ENCODE measurements at places on chromosomes 12 and 14.
A peak's percentile ranks its signal among the peaks of the same experiment; 100 is the strongest.

- no peak for DNase-seq
Measured at GRCh38 chr12:76874491-76875190, 4.2 kb downstream of the CSRP2 start.

DNA sequence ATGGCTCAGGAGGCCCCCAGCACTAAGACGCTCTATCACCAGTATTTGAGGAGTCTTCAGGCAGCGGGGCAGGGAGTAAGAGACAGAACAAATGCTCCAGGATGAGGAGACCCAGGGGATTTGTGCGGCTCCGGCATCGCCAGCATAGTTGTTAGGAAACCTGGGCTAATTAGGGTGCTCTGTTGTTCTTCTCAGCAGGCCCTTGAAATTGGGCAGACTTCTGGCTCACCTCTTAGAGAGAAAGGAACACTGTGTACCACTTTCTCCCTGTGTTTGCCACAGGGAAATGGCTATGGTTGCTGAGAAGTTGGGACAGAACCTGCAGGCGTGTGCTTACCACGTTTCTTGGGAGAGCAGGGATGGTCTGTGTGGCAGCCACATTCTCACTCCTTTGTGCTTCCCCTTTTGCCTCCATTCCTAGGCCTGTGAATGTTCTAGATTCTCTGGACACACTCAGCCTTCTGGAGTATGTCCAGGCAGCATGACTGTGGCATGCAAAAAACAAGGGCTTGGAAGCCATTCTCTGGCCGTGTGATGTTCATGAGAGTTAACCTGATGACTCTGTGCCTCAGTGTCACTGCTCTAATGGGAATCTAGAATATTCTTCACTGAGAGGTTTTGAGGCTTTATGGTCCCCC, 109.0 kb downstream of the CHST11 start:
- DNase-seq: no peak

DNA sequence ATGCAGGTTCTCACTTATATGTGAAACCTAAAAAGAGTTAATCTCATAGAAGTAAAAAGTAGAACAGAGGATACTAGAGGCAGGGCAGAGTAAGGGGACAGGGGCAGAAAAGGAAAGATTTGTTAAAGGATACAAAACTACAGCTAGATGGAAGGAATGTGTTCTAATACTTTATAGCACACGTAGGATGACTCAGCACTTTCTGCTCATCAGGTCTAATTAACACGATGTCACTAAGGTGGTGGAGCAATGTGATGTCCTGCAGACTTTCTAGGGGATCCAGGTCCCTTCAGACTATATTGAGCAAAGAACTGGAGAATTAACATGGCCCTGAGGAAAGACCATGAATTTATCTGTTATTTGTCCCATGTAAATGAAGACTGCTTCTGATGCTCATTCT, 80.8 kb upstream of the CMKLR1 start:
- DNase-seq: no peak

GRCh38 chr12:31298922-31299321, 27.0 kb downstream of the SINHCAF start:
- no peak for DNase-seq

DNA sequence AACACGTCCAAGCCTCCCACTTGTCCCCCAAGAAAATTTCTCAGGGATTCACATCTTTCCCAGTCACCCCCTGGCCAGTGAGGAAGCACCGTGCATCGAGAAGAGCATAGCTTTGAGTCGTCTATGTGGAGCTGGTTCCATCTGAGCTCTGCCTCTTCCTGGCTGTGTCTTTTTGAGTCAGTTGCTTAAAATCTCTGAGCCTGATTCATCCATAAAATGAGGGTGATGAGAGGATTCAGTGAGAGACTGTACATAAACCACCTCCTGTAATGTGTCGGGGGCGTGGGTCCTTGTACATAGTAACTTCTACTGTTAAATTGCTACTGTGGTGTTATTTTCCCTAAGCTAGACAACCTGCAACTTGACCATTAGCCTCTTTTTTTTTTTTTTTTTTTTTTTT, 13.8 kb downstream of the CD9 start:
- DNase-seq: no peak

GRCh38 chr12:2082321-2082720, 29.5 kb downstream of the CACNA1C start:
- DNase-seq: no peak

DNA sequence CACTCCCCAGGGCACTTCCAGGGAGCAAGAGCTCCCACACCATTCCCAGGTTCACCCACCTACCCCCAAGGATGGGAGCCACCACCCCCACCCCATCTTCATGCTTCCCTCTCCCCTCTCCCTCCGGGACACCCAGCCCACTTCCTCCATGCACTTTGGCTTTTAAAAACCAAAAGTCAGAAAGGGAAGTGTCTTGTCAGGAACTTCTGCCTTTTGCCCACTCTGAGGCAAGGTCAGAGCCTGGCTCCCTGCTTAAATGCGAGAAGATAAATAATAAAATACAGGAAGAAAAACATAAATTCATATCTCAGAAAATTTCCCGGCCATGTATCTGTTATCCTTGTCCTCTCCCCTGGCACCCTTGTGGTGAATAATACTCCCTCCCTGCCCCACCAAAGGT, 81.6 kb downstream of the PTGER2 start:
- no peak for DNase-seq

DNA sequence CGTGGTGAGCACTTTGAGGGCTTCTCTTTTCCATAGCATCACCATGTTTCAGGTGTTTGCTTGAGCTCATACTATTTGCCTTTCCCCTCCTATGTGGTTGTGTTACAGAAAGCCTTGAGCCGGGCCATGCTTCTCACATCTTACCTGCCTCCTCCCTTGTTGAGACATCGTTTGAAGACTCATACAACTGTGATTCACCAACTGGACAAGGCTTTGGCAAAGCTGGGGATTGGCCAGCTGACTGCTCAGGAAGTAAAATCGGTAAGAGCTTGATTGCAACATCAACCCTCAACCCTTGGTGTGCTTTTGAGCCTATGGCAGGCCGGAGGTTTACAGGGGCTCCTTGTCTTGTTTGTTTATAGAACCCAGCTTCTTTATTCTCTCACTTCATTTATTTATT, 8.1 kb downstream of the LETMD1 start:
- no peak for DNase-seq

DNA sequence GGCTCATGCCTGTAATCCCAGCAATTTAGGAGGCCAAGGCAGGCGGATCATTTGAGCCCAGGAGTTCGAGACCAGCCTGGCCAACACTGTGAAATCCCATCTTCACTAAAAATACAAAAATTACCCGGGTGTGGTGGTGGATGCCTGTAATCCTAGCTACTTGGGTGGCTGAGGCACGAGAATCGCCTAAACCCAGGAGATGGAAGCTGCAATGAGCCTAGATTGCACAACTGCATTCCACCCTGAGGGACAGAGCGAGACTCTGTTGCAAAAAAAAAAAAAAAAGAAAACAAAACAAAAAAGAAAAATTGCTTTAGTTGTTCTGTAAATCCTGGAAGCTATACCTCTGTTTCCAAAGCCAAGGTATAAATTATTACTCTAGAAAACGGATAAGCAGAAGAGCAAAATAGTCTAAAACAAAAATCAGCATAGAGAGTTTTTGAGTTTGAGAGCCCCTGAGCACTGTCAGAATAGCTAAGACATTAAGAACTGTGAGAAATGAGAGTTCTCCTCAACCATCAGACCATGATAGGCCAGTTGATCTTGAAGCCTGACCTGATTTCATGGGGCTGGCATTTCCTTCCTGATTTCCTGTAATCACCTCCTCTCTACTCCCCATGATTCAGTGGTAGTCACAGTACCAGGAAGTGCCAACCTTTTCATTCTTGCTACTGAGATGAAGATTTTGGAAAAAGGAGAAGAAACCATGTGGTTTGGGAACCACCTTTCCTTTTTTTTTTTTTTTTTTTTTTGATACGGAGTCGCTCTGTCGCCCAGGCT, 31.7 kb downstream of the ATP2A2 start:
- no peak for DNase-seq

DNA sequence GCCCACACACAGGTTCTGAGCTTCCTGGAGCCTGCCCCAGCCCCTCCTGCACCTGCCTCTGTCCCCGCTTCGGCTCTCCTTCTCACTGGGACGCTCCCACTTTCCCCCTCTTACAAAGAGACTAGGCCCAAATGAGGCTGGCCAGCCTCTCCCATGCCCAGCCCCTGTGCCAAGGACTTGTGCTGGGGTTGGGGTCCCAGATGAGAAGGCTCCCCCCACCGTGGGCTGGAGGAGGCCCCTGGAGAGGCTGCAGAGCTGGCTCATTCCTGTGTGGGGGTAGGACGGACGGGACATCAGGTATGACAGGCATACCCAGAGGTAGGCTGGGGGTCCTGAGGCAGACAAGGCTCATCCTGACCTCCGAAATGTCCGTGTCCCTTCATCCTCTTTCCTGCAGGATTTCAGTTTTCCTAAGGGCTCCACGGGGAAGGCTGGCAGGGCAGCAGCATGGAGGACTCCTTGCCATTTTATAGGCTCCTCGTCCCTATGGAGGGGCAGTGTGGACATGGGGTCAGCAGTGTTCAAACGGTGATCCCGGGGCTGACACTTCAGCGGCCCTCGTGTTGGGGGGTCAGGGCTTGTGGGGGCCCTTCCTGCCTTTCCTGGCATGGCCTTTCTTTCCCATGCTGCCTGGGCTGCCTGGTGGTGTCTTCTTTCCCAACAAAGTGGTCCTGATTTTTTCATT, 49.1 kb upstream of the MEG3 start:
- DNase-seq: no peak

DNA sequence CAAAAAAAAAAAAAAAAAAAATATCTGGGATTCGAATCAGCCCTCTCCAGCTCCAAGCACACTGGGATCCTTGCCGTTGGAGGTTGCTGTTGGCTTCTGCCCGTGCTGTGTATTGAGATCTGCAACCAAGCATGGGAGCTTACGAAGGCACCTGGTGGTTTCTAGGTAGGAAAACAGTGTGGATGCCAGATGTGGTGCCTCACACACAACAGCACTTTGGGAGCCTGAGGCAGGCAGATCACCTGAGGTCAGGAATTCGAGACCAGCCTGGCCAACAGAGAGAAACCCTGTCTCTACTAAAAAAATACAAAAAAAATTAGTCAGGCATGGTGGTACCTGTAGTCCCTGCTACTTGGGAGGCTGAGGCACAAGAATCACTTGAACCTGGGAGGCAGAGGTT, 47.4 kb downstream of the ATF7 start:
- DNase-seq: no peak

- no peak for DNase-seq
Measured at GRCh38 chr12:113594967-113595366, 123.3 kb upstream of the LHX5 start.

GRCh38 chr12:81835783-81836182, 76.6 kb upstream of the PPFIA2 start:
- DNase-seq: no peak

GRCh38 chr12:613996-614395, 49.2 kb downstream of the NINJ2 start:
- DNase-seq: no peak

- no peak for DNase-seq
Measured at GRCh38 chr12:12999271-12999958, 650 bp downstream of the HEBP1 start.

GRCh38 chr14:94322648-94323570, at the start of gene SERPINA6:
SERPINA6 (minus strand) TSS chr14:94323336; CDS start chr14:94314648, 8,688 bp downstream.
- DNase-seq: no peak

DNA sequence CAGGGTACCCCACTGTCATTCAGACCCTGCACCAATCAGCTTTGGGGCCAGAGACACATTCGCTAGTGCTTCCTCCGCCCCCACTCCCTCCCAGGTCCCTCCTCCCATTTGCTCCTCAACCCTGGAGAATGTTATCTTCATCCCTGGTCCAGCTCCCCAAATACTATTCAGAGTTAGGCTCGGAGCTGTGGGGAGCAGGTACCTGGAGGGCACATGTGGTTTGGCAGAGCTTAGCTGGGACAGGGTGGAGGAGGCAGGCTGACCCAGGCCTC, 19.5 kb downstream of the VSX2 start:
- no peak for DNase-seq

DNA sequence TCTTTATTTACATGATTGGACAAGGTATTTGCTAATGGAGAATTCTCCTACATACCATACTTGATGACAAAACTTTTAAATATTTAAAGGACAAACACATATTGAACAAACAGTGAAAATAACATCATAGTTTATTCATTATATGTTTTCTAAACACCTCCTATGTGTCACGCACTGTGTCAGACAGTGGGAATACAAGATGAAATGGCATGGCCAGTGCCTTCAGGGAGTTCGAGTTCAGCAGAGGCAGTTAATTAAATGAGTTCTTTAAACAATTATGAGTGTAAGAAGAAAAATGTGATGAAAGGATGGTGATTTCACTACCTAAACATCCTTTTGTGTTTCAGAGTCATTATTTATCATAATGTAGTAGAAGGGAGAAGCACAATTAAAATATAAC, 159.8 kb downstream of the KCNH5 start:
- DNase-seq: no peak

- DNase-seq: peak; percentile 70
Measured at GRCh38 chr14:64636208-64636979, 67.8 kb upstream of the PLEKHG3 start.

GRCh38 chr12:70364695-70365397, 1.2 kb upstream of the KCNMB4 start:
- DNase-seq: no peak

DNA sequence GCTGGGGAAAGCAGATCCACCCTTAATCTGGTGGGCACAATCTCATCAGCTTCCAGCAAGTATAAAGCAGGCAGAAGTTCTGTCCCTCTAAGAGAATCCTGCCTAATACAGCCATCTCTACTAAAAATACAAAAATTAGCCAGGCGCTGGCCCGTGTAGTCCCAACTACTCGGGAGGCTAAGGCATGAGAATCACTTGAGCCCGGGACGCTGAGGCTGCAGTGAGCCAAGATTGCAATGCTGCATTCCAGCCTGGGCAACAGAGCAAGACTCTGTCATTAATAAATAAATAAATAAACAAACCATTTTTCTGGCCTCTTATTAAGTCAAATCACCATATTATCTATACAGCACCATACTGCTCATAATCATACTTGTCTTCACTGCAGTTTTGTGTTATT, 111.2 kb downstream of the MED13L start:
- no peak for DNase-seq

GRCh38 chr14:77313371-77313770, 7.3 kb downstream of the POMT2 start:
- no peak for DNase-seq

DNA sequence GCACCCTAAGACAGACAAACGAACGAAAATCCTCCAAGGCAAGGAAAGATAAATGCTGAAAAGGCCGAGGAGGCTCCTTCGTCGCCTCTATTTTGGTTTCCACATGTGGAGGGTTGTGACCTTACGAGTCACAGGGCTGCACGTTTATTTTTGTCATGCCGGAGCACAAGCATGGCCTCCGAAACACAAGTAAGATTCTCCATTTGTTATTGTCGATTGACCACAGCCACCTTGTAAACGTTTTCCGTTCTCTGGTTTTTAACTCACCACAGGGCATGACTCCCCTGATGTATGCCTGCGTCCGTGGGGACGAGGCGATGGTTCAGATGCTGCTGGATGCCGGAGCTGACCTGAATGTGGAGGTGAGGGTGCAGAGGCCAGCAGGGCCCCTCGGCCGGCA, 73.1 kb upstream of the PWP1 start:
- DNase-seq: no peak

GRCh38 chr12:77957062-77957461, 126.4 kb downstream of the NAV3 start:
- no peak for DNase-seq

Data from stimulated activated CD4-positive, alpha-beta T cell treated with anti-CD3 and anti-CD28 coated beads, Interleukin-4, amount 100 ng/mL, for 1 hour (primary cell).